Endothelial cell of coronary artery (primary cell): ENCODE measurements at places on chromosomes 1 and 21. TPM values are rescaled to one million over a fixed set of nuclear protein-coding genes. Genes with fewer than 3 reads are reported as not detected.

Gene MTOR
- total RNA-seq = 47.0 and 53.6 TPM in 2 replicates

Gene TDRD5
- not detected in 2 replicates for total RNA-seq

Gene TNFRSF4
- 0.63 and 1.6 TPM in 2 replicates for total RNA-seq

Gene CTPS1
- 39.6 and 46.4 TPM in 2 replicates for total RNA-seq

Gene EEIG2
- 4.2 and 4.3 TPM in 2 replicates for total RNA-seq

Gene DMBX1
- not detected in 2 replicates for total RNA-seq

Gene TAS1R1
- total RNA-seq = not detected in 2 replicates

Gene HLCS
- total RNA-seq = 10.7 and 16.6 TPM in 2 replicates

Gene SMIM1
- 1.0 and 1.2 TPM in 2 replicates for total RNA-seq

Gene FALEC
- 0.63 TPM in 1 of 2 replicates, not detected in the other for total RNA-seq

Gene SPATA21
- not detected in 2 replicates for total RNA-seq

Gene PRAMEF27
- total RNA-seq = not detected in 2 replicates

Gene KRTAP19-1
- not detected in 2 replicates for total RNA-seq

Gene PIK3R3
- total RNA-seq = 7.0 and 17.9 TPM in 2 replicates

Gene GJA8
- not detected in 2 replicates for total RNA-seq

Gene HES2
- 14.2 and 26.6 TPM in 2 replicates for total RNA-seq
